Stimulated activated CD8-positive, alpha-beta memory T cell treated with anti-CD3 and anti-CD28 coated beads, Interleukin-15, amount 100 ng/mL, for 1 hour (primary cell): ENCODE measurements at places on chromosomes 7 and 10.

GRCh38 chr10:3701491-3701890, 83.5 kb downstream of the KLF6 start:
- no peak for DNase-seq

DNA sequence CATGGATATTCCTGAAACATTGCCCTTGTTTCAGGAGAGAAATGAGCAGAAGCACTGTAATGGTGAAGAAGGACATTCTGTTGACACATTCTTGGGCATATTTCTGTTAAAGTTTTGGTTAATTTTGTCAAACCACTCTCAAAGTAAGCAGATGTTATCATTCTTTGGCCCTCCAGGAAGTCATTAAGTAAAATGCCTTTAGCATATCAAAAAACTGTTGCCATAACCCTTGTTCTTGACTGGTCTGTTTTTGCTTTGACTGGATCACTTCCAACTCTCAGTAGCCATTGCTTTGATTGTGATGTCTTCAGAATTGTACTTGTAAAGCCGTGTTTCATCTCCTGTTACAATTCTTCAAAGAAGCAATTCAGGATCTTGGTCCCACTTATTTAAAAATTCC, 404.3 kb upstream of the LRRTM3 start:
- DNase-seq: no peak

DNA sequence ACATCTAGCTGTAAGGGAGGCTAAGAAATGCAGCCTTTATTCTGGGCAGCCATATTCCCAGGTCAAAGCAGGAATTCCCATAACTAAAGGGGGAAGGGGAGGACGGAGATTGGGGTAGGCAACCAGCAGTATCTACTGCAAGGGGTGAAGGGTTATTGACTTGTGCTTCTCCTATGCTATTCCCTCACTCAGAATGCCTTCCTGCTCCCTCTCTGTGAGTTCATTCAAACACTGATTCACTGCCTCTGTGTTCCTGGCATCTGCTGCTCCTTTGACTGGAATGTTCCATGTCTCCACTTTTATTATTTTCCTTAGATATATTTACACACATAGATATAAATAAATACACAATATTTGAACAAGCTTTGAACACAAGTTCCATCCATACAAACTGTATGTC, 11.1 kb downstream of the HTR7 start:
- no peak for DNase-seq

- no peak for DNase-seq
Measured at GRCh38 chr7:50653981-50654425, 88.8 kb upstream of the DDC start.
